ENCODE measurements at places on chromosomes 5 and 9.

DNA sequence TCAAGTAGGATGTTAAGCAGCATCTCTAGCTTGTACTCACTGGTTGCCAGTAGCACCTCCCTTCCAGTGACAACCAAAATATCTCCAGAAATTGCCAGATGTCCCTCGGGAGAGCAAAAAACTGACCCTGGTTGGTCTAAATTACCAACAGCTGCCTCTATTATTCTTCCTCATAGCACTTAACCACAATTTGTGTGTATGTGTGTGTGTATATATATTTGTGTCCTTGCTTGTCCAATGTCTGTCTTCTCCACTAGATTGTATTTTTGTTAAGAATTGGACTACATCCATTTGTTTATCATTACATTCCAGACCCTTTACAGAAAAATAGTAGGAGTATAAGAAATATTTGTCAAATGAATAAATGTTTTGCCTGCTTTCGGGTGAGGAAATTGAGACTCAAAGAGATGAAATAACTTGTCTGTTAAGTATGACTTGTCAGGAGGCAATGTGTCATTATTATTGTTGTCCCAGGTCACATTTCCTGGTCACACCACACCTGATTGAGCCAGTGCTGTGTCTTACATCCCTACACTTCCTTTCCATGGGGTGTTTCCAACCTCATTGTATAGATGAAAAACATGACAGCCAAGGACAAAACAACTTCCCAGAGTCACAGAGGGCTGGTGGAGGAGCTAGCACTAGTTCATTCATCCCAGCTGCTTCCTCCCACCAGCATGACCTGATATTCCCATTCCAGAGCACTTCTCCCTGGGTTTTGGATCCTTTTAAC lies 11.4 kb upstream of the GRPEL2 start:
- no peak for DNase-seq

GRCh38 chr5:14595189-14595588 lies 13.6 kb downstream of the OTULINL start:
- no peak for DNase-seq

DNA sequence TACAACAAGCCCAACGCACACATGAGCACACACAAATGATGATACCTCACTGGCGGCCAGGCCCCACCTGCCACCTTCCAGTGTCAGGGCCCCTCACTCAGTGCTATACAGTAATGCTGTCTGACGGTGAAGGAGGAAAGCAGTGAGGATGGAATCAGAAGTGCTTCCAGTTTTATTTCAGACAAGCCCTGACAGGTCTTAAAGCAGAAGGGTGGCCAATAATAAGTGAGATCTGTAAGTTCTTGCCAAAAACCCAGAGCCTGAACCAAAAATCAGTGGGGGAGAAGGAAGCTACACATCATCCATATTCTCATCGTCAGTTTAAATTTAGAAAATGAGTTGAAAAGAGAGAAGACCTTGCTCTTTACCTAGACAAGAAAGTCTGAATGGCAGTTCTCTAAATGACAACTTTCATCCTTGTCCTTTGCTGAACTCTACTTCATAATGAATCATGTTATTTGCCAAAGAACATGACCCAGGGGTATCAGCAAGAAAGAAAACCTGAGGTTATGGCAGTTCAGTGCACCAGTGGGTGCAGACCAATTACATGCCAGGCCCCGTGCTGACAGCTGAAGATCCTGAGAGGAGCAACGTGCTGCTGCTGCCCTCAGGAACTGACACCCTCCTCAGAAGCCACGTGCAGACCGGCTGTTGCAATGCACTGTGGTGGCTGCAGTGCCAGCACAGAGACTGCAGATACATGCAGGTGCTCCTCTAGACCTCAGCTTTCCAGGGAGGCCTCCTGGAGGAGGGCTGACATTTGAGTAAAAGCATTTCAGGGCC lies 118.7 kb downstream of the DROSHA start:
- no peak for DNase-seq

- no peak for DNase-seq
Observed at GRCh38 chr9:86909388-86909787, 37.9 kb downstream of the GAS1 start.

DNA sequence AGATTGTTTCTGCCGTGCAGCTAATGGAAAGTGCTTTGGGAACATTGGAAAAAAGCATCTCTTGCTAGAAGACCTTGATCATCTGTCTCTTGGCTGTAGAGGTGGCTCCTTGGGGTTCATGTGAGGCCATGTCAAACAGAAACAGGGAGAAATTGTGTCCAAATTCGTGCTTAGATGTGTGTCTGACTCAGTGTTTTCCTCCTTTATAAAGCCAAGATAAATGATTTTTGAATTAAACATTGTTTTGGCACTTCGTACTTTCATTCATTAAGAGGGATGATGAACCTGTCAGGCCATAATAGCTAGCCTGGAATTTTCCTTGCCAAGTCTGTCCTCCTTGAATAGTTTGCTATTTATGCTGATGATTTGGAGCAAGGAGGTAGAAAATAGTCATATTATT lies 143.8 kb downstream of the FBXL7 start:
- no peak for DNase-seq

GRCh38 chr5:143435210-143435657 lies 31.7 kb upstream of the NR3C1 start:
- no peak for DNase-seq

- no peak for DNase-seq
Observed at GRCh38 chr9:110129425-110129824, 78.5 kb downstream of the C9orf152 start.

DNA sequence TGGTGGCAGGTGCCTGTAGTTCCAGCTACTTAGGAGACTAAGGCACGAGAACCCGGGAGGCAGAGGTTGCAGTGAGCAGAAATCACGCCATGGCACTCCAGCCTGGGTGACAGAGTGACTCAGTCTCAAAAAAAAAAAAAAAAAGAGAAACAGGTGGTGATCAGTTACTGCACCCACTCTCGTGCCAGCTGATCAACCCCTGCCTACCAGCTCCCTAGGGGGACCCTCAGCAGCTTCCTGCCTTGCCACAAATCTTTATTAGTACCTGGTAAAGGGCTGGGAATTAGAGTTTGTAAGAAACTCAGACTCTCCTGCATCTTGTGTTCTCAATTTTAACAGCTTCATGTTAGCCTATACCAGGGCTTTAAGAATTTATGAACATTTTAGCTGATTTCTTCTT lies 914.9 kb downstream of the EFNA5 start:
- no peak for DNase-seq

Data from stimulated activated CD8-positive, alpha-beta memory T cell treated with anti-CD3 and anti-CD28 coated beads, Interleukin-2, amount 100 ng/mL, for 48 hours (primary cell).